Type B pancreatic cell (in vitro differentiated cells): ENCODE measurements at places on chromosomes 5 and 9.

GRCh38 chr9:80646211-80646610, 1043.1 kb downstream of the TLE1 start:
- no peak for DNase-seq

DNA sequence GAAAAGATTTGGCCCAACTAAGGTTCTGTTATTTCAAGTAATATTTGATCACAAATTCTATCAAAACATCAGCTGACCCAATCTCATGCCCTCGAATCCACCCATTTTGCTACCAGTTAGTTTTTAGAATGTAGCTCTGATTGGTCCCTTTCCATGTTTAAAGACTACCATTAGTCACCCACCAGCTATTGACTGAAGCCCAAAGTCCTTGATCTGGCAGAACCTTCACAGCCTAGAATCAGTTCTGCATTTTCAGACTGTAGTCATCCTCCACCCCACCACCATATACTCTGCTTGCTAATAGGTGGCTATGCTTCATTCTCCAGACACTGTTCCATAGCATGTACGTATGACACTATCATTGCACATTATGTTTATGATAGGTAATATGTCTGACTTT, 182.2 kb upstream of the TARS1 start:
- no peak for DNase-seq

- no peak for DNase-seq
Measured at GRCh38 chr5:129124608-129125007, 30.1 kb downstream of the ISOC1 start.

GRCh38 chr5:157747766-157748700, 4.5 kb downstream of the LSM11 start:
- no peak for DNase-seq

DNA sequence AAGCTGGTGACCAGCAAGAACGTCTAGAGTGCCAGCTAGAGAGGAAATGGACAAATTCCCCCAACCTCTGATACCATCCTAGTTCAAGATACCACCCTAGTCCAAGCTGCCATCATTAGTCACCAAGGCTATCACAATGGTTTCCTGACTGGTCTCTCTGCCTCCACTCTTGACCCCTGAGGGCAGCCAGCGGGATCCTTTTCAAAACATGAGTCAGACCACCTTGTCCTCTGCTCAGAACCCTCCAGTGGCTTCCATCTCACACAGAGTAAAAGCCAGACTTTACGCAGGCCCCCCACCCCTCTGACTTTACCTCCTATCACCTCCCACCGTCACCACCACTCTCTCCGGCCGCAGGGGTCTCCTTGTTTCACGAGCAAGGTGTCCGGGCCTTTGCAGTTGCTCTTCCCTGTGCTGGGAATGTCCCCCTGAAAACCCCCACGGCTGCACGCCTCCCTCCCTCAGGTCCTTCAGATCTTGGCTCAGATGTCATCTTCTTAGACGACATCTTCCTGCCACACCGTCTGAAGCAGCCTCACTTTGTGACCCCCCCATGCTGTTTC, 42.2 kb upstream of the FBXW11 start:
- DNase-seq: no peak

DNA sequence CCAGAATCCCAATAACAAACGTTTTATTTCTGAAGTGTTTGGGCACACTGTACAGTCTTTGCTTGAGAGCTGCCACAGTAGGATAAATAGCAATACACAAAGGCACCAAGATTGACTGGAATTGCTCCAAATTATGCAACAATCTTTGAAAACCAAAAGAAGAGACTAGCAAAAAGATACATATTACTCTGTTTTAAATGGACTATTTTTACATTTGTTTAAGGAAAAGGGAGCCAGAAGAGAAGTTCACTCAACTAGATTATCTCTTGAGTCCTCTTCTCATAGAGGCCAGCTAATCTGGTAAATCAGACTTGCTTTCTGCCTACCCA, 385.0 kb upstream of the SLC30A5 start:
- no peak for DNase-seq

GRCh38 chr5:146825033-146825432, 53.5 kb downstream of the PPP2R2B start:
- DNase-seq: peak; percentile 70

DNA sequence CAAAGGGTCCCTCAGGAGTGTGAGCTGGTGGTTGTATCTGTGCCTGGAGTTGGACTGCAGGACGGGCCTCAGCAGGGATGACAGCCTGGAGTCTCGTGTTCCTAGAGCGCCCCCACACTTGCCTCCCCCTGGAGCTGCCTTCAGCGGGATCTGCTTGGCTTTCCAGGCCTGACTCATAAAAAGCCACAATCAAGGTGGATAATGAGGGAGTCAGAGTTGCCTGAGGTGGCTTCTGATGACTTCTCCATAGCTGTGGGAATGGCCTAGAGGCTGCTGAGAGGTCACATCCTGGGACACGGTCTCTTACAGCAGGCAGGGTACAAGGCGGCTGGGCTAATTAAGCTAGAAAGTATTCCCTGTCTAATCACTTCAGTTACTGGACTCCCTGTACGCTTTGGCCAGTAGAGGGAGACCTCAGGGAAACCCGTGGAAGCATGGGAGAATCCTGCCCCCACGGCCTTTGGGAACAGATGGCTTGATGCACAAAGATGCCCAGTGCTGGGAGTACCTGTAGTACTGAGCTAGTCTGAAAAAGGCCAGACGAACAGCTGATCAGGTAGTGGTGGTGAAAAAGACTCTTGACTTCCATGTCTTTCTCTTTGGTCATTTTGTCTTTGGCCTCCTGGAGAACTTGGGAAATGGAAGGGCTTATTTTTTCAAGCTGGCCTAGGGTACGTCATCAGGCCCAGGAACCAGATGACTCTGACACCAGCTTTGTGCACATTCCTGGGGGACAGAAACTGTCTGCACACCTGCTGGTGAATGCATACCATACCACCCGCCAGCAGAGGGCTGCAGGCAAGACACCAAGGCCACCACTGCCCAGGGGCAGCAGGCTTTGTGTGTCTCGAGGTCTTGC, 16.1 kb upstream of the FRRS1L start:
- DNase-seq: no peak

GRCh38 chr5:71528206-71528605, 58.9 kb upstream of the MCCC2 start:
- no peak for DNase-seq

GRCh38 chr9:113890704-113891103, 14.6 kb downstream of the ZNF618 start:
- no peak for DNase-seq

DNA sequence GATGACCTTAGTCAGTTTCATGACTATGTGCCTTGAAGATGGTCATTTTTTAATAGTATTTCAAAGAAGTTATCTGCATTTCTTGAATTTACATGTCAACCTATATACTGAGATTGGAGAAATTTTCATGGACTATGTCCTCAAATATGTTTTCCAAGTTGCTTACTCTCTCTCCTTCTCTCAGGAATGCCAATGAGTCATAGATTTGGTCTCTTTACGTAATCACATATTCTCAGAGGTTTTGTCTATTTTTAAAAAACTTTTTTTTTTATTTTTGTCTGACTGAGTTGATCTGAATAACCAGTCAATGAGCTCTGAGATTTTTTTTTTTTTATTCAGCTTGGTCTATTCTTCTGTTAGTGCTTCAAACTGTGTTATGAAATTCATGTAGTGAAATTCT, 374.7 kb upstream of the GRIN3A start:
- DNase-seq: no peak

DNA sequence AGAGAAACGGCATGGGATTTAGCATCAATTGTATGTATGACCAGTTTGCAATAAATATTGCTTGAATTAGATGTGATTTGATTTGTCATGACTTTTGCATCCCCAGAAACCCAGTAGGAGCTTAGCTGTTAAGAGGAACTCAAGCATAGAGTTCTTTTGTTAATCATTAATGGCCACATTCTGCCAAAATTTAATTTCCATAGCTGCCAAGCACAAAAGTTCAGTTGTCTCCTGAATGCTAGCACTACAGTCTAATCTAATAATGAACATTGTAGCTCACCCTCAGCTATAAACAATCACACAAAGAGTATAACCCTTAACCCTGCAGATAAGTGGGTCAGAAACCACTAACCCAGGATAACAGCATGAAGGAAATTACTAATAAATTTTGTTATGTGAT, 169.8 kb upstream of the GRAMD2B start:
- DNase-seq: no peak

- no peak for DNase-seq
Measured at GRCh38 chr5:158676642-158677469, 422.9 kb downstream of the EBF1 start.

- DNase-seq: no peak
Measured at GRCh38 chr9:132600326-132600984, 18.0 kb downstream of the BARHL1 start.

DNA sequence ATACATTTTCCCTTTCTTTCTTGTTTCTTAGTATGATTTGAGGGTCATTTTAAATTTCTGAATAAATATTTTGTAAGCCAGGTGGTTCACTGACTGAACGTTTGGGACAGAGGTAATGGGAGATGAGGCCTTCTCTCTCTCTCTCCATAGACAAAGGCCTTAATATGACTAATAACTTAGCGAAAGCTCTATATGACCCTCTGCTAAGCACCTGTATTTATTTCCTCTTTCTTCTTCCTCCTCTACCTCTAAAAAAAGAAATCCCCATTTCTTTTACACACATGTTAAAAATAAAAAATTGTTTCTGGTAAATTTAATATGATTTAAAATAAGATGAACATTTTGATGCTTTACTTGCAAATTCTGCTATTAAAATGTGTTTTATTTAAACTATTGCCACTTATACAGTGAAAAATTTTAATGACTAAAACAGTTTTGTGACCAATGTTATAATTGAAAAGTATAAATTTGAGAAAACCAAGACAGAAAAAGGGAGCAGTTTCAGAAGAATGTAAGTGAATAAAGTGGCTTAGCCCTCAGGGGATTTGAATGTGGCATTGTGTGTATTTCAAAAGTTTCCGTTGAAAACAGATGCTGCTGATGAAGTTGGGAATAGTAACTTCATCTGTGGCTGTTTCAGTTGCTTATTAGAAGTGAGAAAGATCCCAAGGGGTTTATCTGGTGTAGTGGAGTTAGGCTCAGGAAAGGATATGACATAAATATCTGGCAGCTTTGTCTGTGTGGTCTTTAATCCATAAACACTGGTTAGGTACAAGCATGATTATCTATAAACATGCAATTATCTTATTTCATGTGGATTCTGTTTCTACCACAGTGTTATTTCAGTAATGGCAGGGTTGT, 128.6 kb upstream of the GRHPR start:
- no peak for DNase-seq

DNA sequence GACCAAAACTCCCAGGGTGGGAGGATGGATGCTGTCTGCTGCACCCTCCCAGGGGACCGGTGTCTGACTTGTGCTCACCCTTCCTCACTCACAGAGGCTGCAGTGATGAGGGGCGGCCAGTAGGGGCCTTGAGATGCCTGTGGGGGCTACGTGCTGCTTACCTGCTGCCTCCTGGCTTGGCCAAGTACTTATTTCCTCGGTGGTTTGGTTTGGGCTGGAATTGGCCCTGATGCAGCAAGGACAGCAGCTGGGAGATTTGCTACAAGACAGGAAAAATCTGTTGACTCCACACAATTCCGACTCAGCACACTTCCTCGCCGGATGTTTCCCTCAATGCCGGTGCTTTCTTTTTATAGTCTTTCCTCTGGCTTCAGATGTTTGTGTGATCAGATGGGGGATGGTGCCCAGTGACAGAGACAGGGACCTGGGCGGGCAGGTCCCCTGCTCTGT, 6.6 kb downstream of the PCDH12 start:
- no peak for DNase-seq

DNA sequence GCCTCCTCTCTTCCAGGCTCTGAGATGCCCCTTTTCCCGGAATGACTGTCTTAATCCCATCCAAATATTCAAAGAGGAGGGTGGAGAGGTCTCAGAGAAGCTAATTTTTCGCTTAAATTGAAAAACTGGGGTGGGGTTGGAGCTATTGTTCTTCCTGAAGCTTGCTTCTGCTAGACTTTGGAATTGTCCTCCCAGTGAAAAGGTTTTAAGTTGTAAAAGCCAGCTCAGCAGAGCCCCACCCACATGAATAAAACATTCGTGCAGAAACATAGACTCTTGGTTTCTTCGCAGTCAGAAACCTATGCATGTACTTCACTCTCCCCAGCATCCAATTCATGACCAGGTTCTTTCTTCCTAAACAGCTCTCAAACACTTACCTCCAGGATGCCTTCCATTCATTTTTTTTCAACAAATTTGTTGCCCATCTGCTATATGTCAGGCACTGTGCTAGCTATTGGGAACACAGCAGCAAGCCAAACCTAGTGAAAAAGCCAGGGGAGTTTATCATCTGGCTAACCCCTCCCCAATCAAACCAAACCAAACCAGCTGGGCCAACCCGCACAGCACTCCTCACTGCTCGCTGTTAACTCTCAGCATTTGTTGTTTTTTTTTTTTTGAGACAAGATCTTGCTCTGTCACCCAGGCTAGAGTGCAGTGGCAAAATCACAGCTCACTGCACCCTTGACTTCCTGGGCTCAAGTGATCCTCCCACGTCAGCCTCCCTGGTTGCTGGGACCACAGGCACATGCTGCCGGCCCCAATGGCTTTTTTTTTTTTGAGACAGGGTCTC, 37.9 kb upstream of the OCLN start:
- no peak for DNase-seq

- no peak for DNase-seq
Measured at GRCh38 chr9:128136816-128137793, 9.6 kb upstream of the PTGES2 start.

- DNase-seq: no peak
Measured at GRCh38 chr9:112348257-112349007, 15.0 kb upstream of the PTBP3 start.

- DNase-seq: no peak
Measured at GRCh38 chr9:13661014-13661413, 381.5 kb upstream of the MPDZ start.

GRCh38 chr5:142904416-142904815, 134.2 kb downstream of the ARHGAP26 start:
- DNase-seq: no peak

DNA sequence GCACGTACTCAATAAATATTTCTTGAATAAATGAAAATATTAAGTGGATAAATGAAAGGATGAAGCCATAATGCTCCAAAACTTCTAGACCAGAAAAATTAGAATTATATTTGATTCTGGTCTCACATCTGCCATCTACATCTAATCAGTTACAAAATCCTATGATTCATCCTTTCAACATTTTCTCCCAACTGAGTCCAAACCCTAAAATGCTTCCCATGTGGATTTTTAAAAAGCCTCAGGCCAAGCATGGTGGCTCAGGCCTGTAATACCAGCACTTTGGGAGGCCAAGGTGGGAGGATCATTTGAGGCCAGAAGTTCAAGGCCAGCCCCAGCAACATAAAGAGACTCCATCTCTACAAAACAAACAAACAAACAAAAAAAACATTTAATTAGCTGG, 31.6 kb upstream of the FST start:
- DNase-seq: no peak

- no peak for DNase-seq
Measured at GRCh38 chr9:89407070-89407469, 88.8 kb downstream of the SECISBP2 start.

GRCh38 chr9:111836311-111836710, 41.6 kb upstream of the SHOC1 start:
- no peak for DNase-seq

DNA sequence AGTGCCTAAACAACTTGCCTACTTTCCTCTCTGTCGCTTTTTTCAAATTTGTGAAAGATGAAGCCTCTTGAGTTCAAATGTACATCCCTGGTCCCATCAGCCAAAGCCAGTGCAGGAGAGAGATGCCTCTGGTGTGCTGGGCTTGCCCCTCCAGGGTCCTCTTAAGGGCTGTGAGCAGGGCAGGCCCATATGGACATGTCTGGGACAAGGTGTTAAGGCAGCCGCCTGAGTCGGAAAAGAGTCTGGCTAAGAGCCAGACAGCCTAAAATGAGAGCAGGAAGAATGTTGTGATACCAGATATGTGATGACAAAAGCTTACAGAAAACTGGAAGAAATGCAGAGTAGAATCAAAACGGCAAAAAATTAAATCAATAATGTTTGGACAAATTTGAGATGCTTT, 72.5 kb downstream of the APTX start:
- no peak for DNase-seq
